ENCODE measurements at places on chromosomes 7 and 10. TPM values are rescaled to one million over a fixed set of nuclear protein-coding genes. Genes with fewer than 3 reads are reported as not detected.
A peak's percentile ranks its signal among the peaks of the same experiment; 100 is the strongest.

GRCh38 chr10:60522617-60523016 lies 132.9 kb upstream of the ANK3 start:
- no peak overlapping the region for H3K27ac ChIP-seq
- peaks cover 8% of the 10 kb centered on the region for H3K36me3 ChIP-seq
- no peak overlapping the region for H3K4me3 ChIP-seq
- no peaks in the 10 kb centered on the region for H3K27me3 ChIP-seq
- peaks cover 17% of the 10 kb centered on the region for H3K4me1 ChIP-seq
- no peak for DNase-seq

DNA sequence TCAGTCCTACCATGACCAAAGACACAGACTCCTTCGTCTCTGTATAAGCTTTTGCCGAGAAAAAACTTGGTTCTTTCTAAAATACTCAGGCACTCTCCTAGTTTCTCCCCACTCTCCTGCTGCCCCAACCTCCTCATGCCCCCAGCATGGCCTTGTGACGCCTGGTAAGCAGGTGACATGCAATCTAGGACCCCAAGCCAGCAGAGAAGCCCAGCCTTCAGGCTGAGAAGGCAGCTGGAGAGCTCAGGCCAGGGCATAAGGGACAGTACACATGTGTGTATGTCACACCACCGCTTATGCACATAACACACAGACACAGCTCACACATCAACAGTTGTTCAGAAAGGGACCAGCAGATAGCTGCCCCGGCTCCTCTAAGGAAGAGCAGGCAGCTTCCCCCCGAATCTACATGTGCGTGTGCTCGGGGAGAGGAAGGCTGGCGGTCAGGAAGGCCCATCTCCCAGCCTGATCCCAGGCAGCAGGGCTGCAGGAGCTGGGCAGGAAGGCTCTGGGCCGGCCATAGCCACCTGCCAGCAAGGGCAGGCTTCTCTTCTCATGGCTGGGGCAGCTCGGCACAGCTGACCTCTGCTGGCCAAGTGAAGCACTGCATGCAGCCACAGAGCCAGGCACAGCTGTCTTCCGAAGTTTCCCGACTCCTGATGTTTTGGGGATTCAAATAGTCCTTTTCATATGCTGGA lies 8.5 kb downstream of the DDX56 start:
- DNase-seq: peak; percentile 77
- peaks cover 48% of the 10 kb centered on the region for H3K36me3 ChIP-seq
- peaks cover 10% of the 10 kb centered on the region for H3K4me1 ChIP-seq
- peak overlapping the region; percentile 23 for H3K27ac ChIP-seq

DNA sequence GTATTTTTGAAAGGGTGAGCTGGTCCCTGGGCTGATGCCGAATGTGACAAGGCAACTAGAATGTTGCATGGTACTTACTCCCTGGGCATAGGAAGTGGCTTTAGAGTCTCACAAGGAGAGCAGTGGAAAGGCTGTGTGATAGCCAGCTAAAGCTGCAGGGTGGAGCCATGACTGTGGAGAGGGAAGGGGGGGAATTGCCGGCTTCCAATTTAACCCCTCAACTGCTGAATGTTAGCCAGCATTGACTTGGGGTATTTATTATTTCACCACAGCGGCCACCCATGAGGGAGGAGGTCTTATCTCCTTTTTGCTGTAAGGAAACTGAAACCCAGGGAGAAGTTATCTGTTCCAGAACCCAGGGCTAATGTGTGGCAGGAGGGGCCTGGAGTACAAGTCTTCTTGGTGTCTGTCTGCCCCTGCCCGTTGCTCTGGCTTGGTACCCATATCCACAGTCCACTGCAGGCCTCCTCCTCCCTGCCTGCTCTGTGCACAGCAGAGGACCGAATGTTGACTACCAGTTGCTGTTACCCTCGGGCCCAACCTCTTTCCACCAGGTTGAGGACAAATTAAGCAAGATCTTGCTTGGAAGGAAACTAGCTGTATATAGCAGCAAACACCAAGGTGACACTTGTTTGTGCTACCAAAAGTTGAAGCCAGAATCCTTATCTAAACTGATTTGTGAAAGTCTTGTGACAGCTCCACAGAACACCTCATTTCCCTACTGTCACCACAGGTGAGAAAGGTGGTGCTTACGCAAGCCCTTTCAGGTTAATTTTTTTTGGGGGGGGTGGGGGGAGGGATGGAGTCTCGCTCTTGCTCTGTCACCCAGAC lies 37.6 kb downstream of the WBP1L start:
- DNase-seq: no peak
- peaks cover 40% of the 10 kb centered on the region for H3K4me1 ChIP-seq
- no peaks in the 10 kb centered on the region for H3K27me3 ChIP-seq
- H3K27ac ChIP-seq: no peak overlapping the region
- H3K4me3 ChIP-seq: no peak overlapping the region

GRCh38 chr7:105723572-105723971 lies 142.3 kb upstream of the EFCAB10 start:
- H3K4me3 ChIP-seq: no peak overlapping the region
- H3K4me1 ChIP-seq: no peaks in the 10 kb centered on the region
- DNase-seq: no peak
- H3K36me3 ChIP-seq: no peaks in the 10 kb centered on the region
- no peaks in the 10 kb centered on the region for H3K27me3 ChIP-seq
- H3K27ac ChIP-seq: no peak overlapping the region

- no peak overlapping the region for H3K27ac ChIP-seq
- H3K27me3 ChIP-seq: no peaks in the 10 kb centered on the region
- no peak overlapping the region for H3K4me3 ChIP-seq
- H3K36me3 ChIP-seq: no peaks in the 10 kb centered on the region
- no peak for DNase-seq
- H3K4me1 ChIP-seq: no peaks in the 10 kb centered on the region
These were observed 146.3 kb downstream of the NXPH1 start for GRCh38 chr7:8579661-8580194.

GRCh38 chr7:111756687-111757178 lies 194.4 kb upstream of the IMMP2L start:
- peaks cover 2% of the 10 kb centered on the region for H3K27me3 ChIP-seq
- no peaks in the 10 kb centered on the region for H3K36me3 ChIP-seq
- no peak overlapping the region for H3K27ac ChIP-seq
- no peak for DNase-seq

DNA sequence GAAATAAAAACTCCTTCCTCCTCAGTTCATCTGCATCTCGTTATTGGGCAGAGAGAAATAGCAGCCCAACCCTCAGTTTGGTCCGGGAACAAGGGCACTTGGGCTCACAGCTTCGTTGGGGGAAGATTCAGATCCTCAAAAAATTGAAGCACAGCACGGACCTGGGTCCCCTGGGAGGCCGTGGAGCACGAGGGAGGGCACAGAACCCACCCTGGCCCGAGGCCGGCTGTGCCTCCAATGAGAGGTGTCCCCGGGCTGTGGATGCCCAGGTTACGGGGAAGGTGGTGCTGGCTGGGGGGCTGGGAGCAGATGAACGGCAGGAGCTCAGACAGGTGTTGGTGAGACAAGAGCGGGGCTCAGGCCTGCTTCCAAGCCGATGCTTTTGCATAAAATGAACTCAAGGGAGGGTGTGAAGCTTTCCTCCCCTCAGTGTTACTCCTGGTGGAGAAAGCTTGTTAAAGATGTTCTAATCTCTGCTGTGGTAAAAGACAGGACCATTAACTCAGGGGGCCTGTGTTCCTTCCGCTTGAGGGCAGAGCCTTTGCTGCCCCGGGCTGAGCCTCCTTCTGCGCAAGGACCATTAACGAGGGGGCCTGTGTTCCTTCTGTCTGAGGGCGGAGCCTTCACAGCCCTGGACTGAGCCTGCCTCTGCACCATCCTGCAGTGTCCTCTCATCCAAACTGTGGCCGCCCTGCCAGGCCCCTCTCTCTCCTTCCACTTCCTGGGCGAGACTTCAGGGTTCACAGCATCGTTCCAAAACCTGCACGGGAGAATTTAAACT lies 302.2 kb downstream of the ADARB2 start:
- H3K27me3 ChIP-seq: peaks cover 3% of the 10 kb centered on the region
- no peak overlapping the region for H3K4me3 ChIP-seq
- H3K27ac ChIP-seq: no peak overlapping the region
- no peaks in the 10 kb centered on the region for H3K4me1 ChIP-seq

- no peaks in the 10 kb centered on the region for H3K27me3 ChIP-seq
- DNase-seq: no peak
- no peaks in the 10 kb centered on the region for H3K36me3 ChIP-seq
- H3K4me3 ChIP-seq: no peak overlapping the region
- no peaks in the 10 kb centered on the region for H3K4me1 ChIP-seq
- H3K27ac ChIP-seq: no peak overlapping the region
These were observed 713 bp upstream of the HOGA1 start for GRCh38 chr10:97583476-97583875.

GRCh38 chr7:76262683-76263402 lies 39.6 kb upstream of the HSPB1 start:
- peaks cover under 1% of the 10 kb centered on the region for H3K4me1 ChIP-seq
- peak; percentile 54 for DNase-seq
- H3K36me3 ChIP-seq: no peaks in the 10 kb centered on the region
- no peak overlapping the region for H3K27ac ChIP-seq
- no peak overlapping the region for H3K4me3 ChIP-seq

GRCh38 chr10:68049289-68050078 lies 25.6 kb downstream of the HERC4 start:
- H3K4me3 ChIP-seq: no peak overlapping the region
- H3K27me3 ChIP-seq: no peaks in the 10 kb centered on the region
- no peak overlapping the region for H3K27ac ChIP-seq
- peaks cover 7% of the 10 kb centered on the region for H3K36me3 ChIP-seq

DNA sequence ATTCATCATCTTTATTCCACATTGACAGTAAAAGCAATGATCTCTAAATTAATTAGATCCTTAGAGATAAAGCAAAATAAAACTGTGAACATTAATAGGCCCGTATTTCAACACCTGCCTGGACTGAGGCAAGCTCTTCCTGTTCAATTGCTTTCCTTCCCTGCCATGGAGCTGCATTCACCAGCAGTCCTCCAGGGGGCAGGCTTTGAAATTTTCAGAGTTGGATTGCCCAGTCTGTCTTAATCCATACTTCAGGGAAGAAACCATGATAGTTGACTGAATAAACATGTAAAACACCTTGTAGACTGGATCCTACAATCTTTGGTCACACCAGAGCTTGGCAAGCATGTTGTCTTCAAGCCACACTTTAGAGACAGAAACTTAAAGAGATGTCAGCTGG lies 936.6 kb downstream of the NRG3 start:
- no peaks in the 10 kb centered on the region for H3K4me1 ChIP-seq
- H3K27ac ChIP-seq: no peak overlapping the region
- H3K4me3 ChIP-seq: no peak overlapping the region
- DNase-seq: peak; percentile 11
- H3K27me3 ChIP-seq: no peaks in the 10 kb centered on the region

- H3K36me3 ChIP-seq: no peaks in the 10 kb centered on the region
- peaks cover 23% of the 10 kb centered on the region for H3K4me1 ChIP-seq
- H3K4me3 ChIP-seq: no peak overlapping the region
- no peak for DNase-seq
- no peaks in the 10 kb centered on the region for H3K27me3 ChIP-seq
- no peak overlapping the region for H3K27ac ChIP-seq
These were observed 63.7 kb upstream of the ARID5B start for GRCh38 chr10:61837755-61838171.

MCM10 gene
- 70.6 TPM for total RNA-seq

PCLO gene
- 0.02 TPM for total RNA-seq

FFAR4 gene
- not detected for total RNA-seq

POLR2J2 gene
- 5.0 TPM for total RNA-seq

PPP1R3C gene
- total RNA-seq: not detected

All from activated CD4-positive, alpha-beta memory T cell treated with anti-CD3 and anti-CD28 coated beads for 36 hours (primary cell).